ENCODE measurements at places on chromosomes 5 and 9.
A peak's percentile ranks its signal among the peaks of the same experiment; 100 is the strongest.

- DNase-seq = no peak
Observed at GRCh38 chr5:35899800-35900199, 38.6 kb downstream of the CAPSL start.

DNA sequence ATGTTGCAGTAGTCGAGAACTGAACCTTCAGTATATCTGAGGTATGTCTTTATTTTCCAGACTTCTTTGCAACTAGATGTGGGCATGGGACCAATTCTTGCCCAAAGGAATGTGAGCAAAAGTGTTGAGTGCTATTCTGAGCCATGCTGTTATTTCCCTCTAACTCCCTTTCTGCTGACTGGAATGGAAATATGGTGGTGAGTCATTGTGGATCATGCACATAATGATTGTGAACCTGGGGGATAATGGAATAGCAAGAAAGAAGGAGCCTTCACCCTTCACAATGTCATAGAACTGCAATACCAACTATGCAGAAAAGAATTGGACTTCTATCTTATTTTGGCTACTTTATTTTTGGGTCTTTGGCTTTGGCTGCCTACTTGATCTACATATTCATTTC, 10.3 kb upstream of the DOCK2 start:
- DNase-seq = no peak

DNA sequence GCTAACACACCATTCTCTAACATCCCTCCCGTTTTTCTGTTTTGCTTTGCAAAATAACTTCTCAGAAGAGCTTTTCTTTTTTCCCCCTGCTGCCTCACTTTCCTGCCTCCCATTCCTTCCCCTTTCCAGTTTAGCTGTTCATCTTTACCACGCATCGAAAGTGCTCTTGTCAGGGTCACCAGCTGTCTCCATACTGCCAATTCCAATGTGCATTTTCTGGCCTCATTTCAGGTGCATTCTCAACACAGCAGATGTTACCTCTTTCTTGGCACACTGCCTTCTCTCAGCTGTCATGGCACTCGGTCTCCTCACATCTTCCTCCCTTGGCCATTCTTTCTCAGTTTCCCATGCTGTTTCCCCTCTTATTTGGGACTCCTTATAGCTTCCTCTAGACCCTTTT, 9.5 kb downstream of the ARSK start:
- DNase-seq = no peak

GRCh38 chr5:156641686-156642085, 208.4 kb upstream of the PPP1R2B start:
- DNase-seq = no peak

DNA sequence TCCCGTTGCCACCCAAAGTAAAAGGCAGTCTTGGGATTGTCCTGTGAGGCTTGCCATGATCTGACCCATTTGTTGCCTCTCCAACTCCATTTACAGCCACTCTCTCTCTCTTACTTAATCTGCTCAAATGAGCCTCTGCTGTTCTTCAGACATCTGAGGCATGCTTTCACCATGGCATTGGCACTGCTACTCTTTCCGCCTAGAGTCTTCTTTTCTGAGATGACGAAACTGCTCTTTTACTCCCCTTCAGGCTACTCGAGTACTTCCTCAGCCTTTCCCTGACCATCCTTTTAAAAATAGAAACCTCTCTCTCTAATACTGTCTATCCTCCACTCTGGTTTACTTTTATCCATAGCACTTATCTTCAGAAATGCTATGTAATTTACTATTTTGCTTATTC, 9.0 kb downstream of the FOCAD start:
- DNase-seq = peak; percentile 11

- DNase-seq = no peak
Observed at GRCh38 chr9:33108472-33108871, 32.0 kb upstream of the SMU1 start.

- no peak for DNase-seq
Observed at GRCh38 chr5:179288101-179288808, 57.0 kb downstream of the ADAMTS2 start.

DNA sequence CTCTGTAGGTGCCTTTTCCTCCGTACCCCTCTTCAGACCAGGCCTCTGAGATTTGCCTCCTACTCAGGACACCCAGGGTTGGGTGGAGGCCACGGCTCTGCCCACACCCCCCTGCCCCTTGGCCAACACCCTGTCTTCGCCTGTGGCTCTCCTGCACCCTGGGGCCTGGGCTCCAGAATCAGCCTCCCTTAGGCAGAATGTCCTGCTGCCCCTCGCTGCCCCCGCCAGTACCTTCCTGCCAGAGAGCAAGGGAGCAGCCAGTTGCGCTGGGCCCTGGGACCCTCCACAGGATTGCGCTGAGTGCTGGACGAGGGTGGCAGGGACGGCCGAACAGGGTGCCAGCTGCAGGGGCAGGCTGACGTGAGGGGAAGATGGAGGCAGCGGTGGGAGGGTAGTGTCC, 53.5 kb downstream of the COL5A1 start:
- DNase-seq = no peak

DNA sequence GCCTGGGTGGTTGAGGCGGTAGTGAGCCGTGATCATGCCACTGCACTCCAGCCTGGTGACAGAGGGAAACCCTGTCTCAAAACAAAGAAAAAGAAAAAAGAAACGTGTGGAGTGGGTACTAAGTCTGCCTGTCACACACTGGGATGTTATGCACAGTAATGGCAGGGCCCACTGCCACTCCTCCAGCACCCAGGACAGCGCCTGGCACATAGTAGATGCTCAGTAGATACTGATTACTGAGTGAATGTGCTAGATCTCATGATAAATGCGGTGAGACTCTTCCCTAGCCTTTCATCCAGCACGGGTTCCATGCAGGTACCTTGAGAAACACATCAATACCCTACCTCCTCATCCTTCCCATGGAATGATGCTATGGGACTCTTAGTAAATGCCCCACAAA, 87.4 kb upstream of the HSPA9 start:
- DNase-seq = peak; percentile 36

DNA sequence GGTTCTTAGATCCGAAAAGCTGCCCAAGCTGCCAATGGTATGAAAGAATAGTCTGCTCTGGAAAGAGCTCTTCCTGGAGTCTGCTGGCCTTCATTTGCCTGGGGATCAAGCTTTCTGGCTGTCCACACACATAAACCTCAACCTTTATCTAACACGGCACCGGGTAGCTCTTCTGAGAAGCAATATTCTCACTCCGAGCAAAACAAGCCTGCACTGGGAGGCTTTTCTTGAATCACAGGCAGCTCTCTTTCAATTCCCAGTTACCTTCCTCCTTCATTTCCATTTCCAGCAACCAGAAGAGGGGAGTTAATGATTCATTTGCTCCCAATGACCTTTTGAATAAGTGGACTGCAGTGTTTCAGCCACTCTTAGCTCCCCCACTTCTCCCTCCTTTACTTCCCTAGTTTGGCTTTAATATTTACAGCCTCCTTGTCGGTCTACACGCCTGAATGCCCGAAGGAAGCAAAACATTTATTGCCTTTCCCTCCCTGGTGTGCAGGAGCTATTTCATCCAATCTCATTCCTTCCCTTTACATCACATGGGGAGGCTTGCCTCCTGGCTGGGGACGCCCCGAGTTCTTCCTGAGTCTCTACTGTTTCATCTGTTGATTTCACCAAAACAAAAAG, 187.1 kb downstream of the ARHGEF28 start:
- no peak for DNase-seq

DNA sequence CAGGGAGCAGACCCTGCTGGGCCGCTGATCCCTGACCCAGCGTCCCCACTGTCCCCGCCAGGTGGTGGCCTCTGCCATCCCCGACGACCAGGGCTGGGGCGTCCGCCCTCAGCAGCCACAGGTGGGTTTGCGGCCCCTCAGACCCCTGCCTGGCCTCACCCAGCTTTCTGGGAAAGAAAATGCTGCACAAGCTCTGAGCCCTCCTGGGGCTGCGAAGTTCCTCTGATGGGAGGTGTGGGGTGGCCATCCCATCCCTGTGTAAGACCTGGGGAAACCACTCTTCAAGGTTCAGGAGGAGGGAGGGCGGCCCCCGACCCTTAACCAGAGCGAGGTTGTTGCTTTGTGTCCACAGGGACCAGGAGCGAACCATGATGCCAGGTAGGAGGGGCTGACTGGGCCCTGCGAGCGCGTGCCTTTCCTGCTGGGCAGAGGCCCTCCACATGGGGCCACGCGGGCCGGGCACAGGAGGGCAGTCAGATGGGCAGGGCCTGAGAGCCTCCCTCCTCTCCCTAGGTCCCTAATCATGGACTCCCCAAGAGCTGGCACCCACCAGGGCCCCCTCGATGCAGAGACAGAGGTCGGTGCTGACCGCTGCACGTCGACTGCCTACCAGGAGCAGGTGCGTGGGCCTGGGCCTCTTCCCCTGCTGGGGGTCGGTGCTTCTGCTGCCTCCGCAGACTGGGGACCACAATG, 7.7 kb downstream of the NOXA1 start:
- no peak for DNase-seq

GRCh38 chr9:105681724-105682123, 12.6 kb upstream of the TMEM38B start:
- DNase-seq = no peak

- no peak for DNase-seq
Observed at GRCh38 chr5:142315096-142315900, 9.5 kb downstream of the SPRY4 start.

DNA sequence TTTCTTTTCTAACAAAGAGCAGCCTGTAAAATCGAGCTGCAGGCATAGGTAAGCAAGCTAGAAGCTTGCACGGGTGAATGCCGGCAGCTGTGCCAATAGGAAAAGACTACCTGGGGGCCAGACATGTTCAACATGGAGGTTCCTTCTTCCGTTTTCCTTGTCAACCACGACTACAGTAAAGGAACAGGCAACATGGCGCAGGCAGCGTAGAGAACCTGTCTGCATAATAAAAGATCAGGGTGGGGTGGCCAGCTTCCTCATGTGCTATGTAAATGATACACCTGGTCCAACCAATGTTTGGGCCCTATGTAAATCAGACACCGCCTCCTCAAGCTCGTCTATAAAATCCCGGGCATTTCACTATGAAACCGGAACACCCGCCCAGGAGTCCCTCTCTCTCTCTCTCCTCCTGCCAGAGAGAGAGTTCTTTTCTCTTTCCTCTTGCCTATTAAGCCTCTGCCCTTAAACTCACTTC, 103.8 kb upstream of the LIFR start:
- DNase-seq = no peak

DNA sequence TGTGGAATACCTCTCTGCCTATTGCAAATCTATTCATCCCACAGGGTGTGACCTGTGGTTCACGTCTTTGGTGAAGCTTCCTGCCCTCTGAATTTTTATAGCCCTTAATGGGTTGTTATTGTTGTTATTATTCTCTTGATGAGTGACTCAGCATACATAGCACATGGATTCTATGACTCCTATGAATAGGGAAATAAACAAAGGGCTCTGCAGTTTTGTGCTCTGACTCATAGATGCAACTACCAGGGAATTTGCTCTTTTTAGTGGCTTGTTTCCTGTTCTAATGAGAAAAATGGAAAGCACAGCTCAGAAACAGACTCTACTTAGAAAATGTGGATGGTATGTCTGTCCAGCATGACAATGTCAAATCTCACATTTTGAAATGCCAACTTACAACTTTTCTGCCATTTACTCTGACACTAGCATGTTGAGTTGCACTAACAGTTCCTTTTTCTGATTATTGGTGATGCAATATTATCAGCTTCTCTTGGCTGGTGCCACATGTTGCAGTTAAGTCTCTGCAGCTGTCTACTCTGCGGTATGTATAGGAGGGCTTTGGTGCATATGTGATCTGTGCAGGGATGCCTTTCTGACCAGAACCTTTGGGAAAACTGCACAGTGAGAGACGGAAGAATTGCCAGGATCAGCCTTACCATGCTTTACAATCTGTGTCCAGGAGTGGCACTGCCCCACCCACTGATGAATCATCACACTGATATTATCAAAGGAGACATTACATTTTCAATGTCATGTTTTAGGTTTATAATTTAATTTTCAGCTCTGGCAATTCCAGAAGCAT, 996.4 kb upstream of the WWC1 start:
- DNase-seq = no peak

DNA sequence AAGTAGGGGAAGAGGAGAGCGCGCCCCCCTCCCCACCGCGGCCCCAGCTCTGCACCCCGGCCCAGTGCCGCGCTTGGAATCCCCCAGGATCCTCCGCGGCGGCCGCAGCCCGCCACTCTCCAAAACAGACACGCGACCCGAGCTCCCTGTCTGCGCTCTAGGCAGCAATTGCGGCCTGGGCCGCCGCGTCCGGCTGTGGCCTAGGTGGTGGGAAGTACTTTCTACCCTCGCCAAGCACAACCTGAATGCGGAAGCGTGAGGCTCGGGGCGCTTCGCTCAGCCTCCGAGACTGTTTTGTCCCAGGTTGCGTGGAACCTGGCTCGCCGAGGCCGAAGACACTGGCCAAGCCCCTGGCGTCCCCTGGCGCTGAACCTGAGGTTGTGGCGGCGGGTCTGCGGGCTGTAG, 3.3 kb upstream of the FOXB2 start:
- DNase-seq = no peak

DNA sequence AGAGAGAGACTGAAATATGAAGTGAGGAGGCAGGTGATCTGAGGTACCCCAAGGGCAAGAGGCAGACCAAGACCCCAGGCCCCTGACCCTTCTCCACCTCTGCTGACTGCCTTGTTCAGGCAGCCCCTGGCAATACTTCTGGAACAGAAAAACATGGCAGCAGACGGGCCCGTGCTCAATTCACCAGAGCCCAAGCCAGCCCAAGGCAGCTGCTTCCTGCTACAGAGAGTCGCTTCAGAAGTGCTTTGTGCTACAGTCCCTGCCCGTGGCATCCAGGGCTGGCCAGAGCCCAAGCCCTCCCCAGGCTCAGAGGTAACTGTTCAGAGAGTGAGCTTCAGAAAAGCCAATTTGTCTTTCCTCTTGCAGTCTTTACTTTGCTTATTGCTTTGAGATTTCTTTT, 151.4 kb upstream of the FSTL4 start:
- no peak for DNase-seq

GRCh38 chr9:86754581-86755560, 192.4 kb downstream of the GAS1 start:
- DNase-seq = no peak

- DNase-seq = no peak
Observed at GRCh38 chr5:96569332-96569731, 92.8 kb upstream of the CAST start.

- no peak for DNase-seq
Observed at GRCh38 chr9:77017505-77017894, 2.0 kb upstream of the FOXB2 start.

DNA sequence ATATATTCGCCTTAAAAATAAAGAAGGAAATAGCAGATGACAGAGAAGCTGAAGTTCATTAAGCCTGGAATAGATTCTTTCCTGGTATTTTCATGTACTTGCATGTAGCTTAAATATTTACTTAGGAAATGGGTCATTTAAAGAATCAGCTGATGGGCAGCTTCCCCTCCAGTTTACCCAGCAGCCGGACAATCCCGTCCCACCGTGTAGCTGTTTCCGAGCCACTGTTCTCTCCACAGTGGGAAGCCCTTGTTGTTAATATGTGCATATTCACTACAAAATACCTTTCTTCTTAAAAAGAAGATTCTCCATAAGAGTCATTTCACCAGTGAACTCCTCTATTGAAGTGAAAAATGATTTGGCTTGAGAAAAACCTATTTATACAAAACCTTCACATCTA, 187.0 kb downstream of the FANCC start:
- DNase-seq = no peak

Data from inflammatory macrophage treated with lipopolysaccharide for 4 hours (primary cell).